H9 (cell line): ENCODE measurements at places on chromosomes 6 and 20.

DNA sequence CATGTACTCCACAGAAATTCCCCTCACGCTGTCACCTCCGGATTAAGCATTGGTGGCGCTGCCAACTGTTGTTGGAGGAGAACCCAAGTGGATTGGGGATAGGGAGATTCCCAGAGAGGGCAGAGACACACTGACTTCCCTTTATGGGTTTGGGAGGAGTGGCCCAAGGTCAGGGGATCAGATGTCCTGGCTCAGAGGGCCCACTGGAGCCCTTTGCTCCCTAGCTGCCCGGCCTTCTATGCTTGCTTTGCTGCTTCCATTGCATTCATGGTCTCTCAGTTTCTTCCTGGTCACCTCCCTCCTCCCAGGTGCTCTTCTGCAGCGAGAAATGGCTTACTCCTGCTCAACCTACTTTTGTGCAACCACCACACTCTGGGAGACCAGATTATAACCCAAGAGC, 14.3 kb downstream of the CUL9 start:
- DNase-seq: no peak

DNA sequence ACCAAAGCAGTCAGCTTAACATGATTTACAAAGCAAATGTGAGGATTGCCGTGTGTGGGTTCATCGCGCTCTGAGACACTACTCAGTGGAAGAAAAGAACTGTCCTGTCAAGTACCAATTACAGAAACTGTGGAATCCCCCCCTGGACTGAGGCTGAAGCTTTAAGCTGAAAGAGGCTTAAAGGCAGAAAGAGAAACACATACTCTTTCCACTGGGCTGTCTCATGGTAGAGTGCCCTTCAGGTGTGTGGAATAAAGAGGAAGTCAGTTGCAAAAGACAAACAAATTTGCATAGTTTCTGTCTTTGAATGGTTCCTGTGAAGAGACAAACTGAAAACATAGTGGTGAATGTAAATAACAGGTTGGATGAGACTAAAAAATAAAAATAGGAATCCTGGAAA, 560.4 kb upstream of the SYNCRIP start:
- no peak for DNase-seq

GRCh38 chr20:47262365-47263013, 94.0 kb downstream of the ZMYND8 start:
- DNase-seq: no peak

- DNase-seq: no peak
Observed at GRCh38 chr6:9482030-9482738, 932.7 kb downstream of the TFAP2A start.

- no peak for DNase-seq
Observed at GRCh38 chr6:163026893-163027292, 299.1 kb downstream of the PACRG start.

GRCh38 chr20:41232973-41233926, 84.3 kb downstream of the ZHX3 start:
- no peak for DNase-seq

DNA sequence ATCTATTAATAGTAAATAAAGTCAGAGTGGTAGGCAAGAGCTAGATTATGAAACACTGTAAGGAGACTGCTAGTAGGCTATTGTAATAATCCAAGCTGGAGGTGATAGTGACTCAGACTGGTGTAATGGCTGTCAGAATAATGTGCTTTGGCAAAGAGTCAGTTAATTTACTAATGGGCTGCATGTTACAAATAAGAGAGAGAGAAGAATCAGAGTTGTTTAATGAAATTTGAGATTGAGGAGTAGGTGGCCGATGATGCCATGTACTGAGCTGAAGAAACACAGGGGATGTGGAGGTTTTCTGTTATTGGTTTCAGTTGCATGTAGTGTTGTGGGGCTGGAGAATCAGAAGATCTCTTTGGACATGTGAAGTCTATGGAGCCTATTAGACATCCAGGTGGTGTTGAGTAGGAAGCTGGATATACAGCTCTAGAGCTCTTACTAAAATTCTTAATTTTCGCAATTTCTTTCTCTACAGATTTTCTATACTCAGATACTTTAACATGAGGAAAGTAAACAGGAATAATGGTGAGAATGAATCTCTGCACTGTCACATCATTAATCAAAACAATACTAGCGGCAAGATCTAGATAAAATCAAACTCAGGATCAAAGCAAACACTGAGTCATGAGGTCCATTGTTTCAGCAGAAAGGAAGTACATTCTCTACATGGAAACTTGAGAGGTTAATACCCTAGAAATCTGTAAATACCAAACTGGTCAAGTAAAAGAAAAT, 167.7 kb downstream of the SIM1 start:
- DNase-seq: no peak

DNA sequence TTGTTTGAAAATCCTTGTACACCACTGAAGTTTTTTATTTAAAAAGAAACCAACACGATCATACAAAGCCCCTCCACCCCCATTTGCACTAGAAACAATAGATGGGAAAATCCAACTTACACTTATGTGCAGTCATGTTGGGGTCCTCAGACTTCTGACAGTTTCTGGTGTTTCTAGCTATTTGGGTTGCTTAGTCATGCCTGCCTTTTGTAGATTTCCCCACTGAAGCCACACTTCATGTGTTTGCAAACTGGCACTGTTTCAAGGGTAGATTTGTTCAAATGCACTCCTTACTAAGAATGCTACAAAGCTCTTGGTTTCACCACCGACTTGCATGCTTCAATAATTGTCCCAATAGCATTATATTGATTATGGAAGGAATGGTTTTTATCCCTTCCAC, 1.5 kb downstream of the SH3BGRL2 start:
- DNase-seq: no peak

- DNase-seq: no peak
Observed at GRCh38 chr20:45254383-45255262, at the start of gene SLPI. SLPI (minus strand) TSS chr20:45254564; CDS start chr20:45254543, 21 bp downstream.

DNA sequence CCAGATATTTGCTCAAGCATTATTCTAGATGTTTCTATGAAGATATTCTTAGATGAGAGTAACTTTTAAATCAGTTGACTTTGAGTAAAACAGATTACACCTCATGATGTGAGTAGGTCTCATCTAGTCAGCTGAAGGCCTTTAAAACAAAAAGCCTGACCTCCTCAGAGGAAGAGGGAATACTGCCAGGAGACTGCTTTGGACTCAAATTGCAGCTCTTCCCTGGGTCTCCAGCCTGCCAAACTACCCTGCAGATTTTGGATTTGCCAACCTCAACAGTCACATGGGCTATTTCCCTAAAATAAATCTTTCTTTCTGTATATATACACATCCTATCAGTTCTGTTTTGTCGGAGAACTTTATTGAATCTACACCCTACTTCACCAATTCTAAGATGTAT, 182.5 kb upstream of the TENT5A start:
- DNase-seq: no peak

GRCh38 chr6:3347247-3347646, 88.5 kb downstream of the PSMG4 start:
- no peak for DNase-seq

DNA sequence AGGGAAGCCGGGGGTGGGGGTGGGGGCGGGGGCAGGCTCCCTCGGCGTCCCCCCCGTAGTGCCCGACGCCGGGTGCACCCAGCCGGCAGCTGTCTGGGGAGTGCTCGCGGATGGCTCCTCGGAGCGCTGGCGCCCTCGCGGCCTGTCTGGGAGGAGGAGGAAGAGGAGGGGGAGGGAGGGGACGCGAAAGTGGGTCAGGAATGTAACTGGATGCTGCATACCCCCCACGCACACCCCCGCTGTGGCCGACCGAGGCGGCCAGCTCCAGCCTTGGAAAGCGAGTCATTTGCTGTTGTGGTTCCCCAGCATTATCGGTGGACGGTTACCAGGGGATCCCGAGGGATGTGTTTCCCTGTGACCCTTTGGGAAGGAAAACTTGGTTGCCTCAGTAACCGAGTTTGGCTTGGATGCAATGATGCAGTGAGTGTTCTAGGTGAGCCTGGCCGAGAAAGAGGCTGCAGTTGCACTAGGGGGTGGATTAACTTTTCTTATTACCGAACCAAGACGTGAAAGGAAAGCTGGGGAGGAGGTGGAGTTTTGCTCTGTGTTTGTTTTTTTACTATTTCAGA, 55.2 kb upstream of the RREB1 start:
- DNase-seq: peak; percentile 49

DNA sequence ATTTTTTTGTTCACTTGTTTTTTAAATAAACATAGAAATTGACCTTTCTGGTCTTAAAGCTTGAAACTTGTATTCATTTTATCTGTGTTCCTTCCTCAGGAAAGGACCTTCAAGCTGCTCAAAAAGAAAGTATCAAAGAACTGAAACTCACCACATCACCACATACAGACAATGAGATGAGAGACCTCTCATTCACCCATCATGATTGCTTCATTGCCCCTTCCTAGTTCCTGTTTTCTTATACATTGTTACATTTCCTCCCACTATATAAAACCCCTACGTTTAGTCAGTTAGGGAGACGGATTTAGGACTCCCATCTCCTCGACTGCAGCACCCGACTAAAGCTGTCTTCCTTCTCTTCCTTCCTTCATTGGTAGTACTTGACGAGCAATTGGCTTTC, 180.5 kb upstream of the OPRM1 start:
- DNase-seq: no peak

DNA sequence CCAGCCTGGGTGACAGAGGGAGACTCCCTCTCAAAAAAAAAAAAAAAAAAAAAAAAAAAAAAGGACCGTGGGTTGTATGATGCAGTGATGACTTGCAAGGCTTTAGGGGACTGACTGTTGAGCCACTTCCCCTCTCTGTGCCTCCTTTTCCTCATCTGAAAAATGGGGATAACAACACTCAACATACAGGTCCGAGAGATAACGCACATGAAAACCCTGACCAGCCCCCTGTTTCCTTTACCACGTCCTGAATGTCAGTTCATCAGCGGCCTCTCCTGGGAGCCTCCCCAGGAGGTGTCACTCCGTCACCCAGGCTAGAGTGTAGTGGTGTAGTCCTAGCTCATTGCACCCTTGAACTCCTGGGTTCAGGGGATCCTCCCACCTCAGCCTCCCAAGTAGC, 3.9 kb downstream of the SLA2 start:
- DNase-seq: no peak
